ENCODE measurements at places on chromosomes 6 and 20.

DNA sequence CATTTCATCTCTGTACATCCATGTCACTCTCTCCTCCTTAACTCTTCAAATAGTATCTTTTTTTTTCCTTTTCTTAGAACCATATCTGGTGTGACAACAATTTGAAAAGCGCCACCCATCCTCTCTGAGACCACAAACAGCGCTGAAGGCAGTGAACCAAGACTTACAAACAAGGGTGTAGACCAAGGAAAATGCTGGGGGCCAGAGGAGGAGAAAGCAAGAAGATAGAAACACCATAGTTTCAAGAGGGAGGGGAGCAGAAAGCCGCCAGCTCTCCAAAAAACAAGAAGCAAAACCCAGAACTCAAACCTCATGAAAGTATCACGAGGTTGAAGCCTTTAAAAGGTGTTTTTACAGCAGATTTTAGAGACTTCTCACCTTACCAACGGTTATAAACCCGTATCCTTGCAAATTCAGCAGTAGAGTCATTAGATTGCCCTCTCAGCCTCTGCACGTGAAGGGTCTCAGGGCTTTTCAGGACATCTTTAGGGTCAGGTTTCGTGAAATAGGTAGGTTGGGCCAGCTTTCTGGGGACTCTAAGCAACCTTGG, 13.3 kb upstream of the RIPOR2 start:
- no peak for DNase-seq

DNA sequence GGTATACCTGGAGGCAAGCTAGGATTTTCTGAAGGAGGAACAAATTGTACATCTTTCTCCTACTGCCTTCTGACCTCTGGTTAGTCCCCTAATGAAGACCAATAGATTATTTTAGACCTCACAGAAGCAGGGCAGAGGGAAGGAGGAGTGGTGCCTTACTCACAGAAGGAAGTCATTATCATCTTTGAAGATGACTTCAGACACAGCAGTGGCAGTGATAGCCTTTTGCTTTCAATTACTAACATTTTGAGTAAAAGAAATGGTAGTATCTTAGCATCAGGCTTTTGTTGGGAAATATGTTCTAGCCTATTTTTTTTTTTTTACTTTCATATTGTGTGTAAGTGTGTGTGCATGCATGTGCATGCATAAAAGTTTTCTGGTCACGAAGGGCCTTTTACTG, 164.2 kb upstream of the PLN start:
- no peak for DNase-seq

- no peak for DNase-seq
Observed at GRCh38 chr20:12023194-12023795, 105.6 kb downstream of the BTBD3 start.

- no peak for DNase-seq
Observed at GRCh38 chr20:13274275-13274861, 53.3 kb downstream of the ISM1 start.

DNA sequence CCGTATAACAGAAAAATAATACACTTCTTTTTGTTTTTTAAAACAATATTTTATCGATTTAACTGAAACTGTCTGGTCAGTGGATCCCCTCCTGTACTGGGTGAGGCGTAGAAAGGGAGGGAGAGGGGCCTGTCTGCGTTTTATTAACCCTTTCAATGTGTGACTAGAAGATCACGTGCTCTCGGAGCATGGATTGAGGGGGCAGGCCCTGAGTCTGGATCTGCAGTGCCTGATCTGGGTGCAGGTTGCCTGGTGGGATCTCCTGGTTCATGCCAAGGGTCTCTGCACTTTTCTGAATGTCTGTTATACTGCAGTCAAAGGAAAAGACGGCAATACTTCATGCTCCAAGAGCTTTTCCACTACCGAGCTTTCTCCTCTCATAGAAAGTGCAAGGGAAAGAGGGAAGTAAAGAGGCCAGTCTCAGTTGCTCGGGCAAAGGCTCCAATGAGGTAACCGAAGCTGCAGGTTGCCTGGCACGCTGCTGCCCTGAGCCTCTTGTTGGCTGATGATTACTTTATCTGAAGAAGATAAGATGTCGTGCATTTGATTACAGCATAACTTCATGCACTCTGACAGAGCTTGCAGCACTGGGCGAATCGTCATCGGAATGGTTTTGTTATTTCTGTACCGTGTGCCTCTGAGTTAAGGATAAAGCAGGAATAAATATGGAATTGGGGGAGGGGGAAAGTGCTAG, 167.5 kb upstream of the PMEPA1 start:
- no peak for DNase-seq

GRCh38 chr20:48783533-48784272, 44.1 kb downstream of the PREX1 start:
- DNase-seq, result no peak

DNA sequence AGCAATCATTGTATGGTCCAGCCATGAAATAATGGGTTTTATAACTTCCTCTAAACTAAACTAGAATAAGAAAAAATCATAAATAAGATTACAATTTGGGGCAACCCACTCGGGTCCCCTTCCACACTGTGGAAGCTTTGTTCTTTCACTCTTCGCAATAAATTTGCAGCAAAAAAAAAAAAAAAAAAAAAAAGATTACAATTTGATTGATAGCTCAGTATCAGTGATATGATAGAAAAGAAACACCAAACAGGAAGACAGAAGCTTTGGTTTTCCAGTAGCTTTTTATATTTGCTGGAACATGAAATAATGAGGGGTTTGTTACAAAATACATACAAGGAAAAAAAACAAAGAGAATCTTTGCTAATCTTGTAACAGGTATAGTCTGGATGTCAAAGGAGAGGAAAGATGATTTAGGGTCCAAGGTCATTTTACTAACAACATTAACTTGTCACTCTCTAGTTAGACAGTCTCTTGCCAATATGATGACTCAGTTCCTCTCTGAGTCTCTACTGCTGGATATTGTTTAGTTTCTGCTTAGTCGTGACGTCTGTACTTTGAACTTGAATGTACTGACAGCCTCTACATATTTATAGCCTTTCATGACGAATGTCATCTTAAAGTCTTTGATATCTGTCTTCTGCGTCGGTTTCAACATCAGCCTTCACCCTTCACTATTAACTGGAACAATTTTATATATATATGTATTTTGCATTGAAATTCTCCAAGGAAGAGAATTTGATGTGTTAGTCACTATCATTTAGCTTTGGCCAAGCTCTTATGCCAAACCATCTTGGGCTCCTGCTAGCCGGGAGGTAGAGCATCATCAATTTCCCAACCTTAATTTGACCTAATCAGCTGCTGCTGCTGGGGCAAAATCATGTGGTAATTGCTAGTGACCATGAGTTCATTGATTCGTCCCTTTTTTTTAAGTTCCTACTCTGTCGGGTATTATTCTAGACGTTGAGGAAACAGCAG, 213.1 kb upstream of the STXBP5 start:
- DNase-seq, result no peak

DNA sequence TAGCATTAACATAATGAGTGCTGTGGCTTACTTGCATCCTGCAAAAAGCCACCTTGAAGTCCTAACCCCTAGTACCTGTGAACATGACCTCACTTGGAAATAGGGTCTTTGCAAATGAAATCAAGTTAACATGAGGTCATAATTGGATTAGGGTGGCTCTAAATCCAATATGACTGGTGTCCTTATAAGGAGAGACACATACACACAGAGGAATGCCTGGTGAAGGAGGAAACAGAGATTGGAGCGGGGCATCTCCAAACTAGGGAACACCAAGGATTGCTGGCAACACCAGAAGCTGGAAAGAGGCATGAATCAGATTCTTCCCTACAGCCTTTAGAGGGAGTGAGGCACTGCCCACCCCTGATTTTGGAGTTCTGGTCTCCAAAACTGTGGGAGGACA, 17.6 kb upstream of the RPS6KA2 start:
- no peak for DNase-seq

GRCh38 chr20:54165014-54165413, 8.8 kb downstream of the CYP24A1 start:
- DNase-seq, result no peak

GRCh38 chr6:73299151-73299971, 36.4 kb upstream of the KHDC1 start:
- no peak for DNase-seq

DNA sequence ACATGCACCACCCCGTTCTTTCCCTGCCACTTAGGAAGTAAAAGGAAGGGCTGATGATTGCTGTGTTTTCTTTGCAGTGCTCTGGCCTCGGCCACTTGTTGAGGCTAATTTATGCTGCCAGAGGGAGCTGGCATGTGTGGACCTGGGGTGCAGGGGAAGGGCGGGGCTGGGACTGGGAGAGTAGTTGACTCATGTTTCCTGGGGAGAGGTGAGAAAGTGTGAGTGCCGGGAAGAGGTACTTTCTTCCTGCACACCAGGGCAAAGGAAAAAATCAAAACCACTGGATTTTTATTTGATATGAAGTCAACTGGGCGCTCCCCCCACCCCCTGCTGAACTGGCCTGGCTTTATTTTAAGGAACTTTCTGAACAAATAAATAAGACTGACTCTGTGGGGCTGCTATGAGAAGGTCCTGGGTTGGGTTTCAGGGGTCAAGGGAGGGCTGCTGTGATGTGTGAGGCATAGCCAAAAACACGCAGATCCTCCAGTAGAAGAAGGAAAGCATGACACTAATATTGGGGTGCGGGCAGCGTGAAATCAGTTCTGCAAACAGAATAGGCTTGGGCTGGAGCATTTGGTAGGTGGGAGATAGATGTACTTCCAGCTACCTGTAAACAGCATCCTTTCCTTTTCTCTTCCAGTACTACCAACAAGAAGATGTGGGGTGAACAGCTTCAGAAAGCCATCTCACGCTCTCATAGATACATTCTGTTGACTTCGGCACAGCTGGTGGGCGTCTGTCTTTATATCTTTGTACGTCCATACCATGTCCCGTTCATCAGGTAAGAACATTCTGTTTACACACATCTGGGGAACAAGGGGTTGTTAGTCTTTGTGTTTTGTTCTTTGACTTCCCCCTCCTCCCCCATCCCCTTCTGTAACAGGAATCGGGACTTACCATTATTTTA, 87.5 kb downstream of the SYNJ2 start:
- DNase-seq, result no peak

DNA sequence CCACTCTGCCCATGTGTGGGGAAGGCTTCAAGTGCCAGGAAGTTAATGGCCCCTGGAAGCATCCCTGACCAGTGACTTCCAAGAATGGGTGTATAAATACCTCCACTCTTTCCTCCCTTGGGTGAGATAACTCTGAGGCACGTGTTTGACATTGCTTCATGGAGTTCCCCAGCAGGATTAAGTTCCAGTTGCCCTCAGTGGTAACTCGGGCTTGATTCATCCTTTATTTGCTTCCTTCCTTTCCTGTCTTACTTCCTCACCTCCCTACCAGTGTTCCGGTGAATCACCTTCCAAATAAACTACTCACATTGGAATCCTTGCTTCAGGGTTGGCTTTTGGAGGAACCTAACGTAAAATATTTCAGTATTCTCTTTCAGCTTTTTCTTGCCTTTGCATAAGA, 84.6 kb upstream of the JAG1 start:
- DNase-seq, result no peak

DNA sequence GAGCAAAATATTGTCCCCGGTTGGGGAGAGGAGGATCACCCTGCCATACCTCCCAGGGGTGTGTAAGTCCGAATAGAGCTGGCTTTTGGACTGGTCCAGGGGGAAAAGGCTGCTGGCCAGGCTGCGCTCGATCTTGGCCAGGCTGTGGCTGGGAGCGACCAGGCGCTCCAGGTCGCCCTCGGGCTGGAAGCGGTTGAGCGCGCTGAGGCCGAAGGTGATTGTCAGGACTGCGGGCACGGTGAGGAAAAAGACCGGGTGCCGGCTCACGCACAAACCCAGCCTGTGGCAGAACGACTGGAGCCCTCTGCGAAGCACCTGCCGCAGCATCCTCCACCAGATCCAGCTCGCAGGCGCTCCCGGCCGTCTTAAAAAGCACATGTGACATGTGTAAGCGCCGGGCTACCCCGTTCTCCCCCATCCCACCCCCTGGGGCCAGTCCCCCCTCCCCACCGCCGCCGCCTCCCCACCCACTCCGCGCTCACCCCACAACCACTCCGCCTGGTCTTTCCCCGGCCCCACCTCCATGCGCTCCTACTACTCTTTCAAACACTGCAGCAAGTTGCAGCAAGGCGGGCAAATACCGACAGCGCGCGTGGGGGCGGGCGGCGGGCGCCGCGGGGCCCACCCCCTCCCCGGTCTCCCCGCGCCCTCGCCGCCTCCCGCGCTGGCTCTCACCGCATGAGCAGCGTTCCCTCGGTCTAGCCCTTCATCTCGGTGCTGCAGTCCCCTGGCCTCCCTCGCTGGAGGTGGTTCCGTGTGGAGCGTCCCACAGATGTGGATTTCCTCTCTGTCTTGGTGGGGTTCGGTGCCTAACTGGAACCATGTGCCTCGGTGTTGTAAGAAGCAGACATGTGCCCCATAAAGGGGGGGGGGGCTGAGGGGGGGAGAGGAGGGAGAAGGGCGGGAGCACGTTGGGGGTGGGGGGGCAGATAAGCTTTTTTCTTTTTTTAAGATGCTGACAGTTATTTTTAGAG, 42.4 kb downstream of the PTCHD4 start:
- no peak for DNase-seq

GRCh38 chr6:168071620-168072019, 7.4 kb downstream of the FRMD1 start:
- DNase-seq, result no peak

DNA sequence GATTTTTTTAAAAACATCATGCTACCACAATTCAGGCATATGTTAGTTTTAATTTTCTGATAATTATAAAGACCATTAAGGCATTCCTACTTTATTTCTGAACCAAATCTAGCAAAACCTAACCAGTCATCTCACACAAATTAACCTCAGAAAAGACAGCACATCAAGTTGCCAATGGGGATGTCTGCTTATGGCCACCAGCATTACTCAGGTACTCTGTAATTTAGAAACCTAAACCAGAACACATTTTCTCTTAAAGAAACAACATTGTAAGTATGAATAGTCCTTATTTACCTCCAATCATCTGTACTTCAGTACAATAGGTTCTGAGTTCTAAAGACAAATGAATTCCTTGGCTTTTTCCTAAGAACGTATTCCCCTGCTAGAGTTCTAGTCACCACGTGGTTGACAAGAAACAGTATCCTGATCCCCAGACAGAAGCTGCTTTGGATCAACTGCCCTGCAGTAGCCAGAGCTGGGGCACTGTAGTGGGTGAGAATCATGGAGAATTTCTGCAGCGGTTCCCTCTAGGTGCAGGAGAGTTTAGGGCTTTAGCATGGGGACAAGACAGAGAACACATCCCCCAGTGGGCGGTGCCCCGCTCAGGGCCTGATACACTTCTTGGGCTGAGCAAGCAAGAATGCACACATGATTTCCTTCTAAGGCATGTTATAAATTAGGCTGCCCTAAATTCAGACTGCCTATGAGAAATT, 15.4 kb downstream of the GCLC start:
- DNase-seq, result no peak

DNA sequence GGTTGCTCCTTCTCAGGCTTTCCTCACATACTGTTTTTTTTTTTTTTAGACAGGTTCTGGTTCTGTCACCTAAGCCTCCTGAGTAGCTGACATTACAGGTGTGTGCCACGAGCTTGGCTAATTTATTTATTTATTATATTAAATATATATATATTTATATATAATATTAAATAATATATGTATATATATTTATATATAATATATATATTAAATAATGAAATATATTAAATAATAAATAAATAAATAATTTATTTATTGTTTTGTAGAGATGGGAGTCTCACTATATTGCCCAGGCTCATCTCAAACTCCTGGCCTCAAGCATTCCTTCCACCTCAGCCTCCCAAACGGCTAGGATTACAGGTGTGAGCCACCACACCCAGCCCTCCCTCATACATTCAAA, 28.3 kb upstream of the SLC9A8 start:
- no peak for DNase-seq

GRCh38 chr6:159805440-159806020, 5.5 kb downstream of the PNLDC1 start:
- no peak for DNase-seq

Data from stimulated activated CD4-positive, alpha-beta T cell treated with anti-CD3 and anti-CD28 coated beads, Interleukin-1b, Interleukin-23, amount 100 ng/mL, for 1 hour (primary cell).